ENCODE measurements at places on chromosomes 6 and 20. TPM values are rescaled to one million over a fixed set of nuclear protein-coding genes. Genes with fewer than 3 reads are reported as not detected.

DNA sequence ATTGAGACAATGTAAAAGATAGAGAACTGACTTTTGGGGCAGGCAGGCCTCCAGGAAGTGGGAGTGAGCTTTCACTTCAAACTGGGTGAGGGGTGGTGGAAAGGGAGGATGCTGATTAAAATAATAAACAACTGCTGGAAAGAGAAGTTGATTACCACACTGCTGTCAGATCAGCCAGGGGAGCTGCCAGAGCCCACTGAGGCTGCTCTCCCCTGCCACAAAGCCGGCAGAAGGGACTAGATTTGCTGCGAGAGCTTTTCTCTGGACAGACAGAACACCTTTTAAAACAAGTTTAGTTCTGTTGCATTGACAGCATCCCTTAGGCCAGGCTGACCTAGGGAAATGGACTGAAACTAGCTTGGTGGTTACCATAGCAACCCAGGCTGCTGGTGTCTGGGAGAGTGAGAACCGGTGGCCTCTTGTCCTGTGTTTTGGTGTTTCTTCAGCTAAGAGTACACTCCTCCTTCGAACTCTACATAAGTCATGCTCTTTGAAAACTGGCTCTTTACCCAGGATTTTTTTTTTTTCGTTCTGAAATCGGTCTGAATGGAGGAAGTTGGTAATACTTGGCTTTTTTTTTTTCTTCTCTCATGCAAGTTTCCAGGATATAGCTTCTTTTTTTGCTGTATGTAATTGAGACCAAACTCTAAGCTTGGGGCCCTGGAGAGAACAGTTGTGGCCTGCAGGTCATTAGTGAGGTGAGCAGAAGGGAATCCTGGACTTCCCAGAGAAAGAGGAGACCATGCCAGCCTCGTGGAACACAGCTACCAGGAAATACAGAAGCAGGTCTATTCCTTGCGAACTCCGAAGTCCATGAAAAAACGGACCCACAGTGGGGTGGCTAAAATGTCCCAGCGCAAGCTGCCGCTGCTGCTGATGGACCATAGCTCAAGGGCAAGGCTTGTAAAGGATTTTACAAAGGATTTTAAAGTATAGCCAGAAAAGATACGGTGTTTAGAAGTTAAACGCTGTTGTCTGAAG lies 374.4 kb downstream of the UTRN start:
- no peak for DNase-seq

DNA sequence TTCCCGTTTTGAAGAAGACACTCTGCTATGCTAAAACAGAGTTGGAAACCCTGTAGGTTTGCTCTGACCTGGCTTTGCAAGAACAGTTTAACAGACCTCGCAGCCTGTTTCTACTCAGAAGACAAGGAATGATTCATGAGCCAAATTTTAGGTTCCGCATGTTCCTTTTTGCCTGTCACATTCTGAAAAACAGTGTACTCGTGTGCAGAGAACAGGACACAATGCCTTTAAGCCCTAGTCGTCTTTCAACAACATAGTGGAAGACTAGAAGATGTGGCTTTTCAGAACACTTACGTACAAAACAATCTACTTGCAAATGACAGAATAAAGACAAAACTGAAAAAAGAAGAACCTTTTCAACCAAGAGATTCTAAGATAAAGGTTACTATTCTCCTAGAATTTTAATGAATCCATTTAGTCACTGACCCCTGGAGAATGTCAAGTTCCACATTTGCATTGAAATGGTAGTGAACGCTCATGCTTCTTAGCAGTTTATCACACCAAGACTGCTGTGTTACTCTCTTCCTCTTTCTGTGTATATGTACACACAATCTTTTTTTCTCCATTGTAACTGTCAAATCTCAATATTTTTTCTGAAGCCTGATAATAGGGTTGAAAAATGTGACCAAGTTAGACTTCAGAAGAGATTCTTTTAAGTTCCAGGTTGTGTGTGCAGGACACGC lies 220.7 kb upstream of the NRSN1 start:
- no peak for DNase-seq

SLC32A1 gene
- total RNA-seq, result not detected

GINS1 gene
- 1.2 TPM for total RNA-seq

SLC17A3 gene
- total RNA-seq, result not detected

All from aorta (tissue), 5 donors.